ENCODE measurements at places on chromosomes 5 and 9. TPM values are rescaled to one million over a fixed set of nuclear protein-coding genes. Genes with fewer than 3 reads are reported as not detected.

The ELOVL7 gene
- total RNA-seq = not detected

DNA sequence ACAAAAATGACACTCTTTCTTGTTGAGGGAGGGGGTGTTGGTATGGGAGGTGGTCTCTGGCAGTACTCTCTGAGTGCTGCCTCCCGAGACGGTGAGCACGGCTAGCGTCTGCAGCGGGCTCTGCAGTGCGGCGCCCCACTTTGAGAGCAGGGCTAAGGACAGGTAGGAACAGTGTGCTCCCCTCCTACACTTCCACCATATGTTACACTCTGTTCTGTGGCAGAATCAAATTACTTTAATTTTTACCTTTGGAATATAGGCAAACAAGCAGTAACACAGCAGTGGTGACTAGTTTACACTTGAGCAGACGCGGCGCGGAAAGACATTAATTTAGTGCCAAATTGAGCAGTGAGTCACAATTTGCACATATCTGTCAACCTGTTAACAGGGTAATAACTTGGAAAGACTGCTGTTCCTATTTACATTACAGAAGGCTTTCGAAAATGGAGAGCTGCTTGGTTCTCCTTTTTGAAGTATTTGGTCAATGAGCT is 136.3 kb downstream of the MED27 start:
- no peak for DNase-seq

DNA sequence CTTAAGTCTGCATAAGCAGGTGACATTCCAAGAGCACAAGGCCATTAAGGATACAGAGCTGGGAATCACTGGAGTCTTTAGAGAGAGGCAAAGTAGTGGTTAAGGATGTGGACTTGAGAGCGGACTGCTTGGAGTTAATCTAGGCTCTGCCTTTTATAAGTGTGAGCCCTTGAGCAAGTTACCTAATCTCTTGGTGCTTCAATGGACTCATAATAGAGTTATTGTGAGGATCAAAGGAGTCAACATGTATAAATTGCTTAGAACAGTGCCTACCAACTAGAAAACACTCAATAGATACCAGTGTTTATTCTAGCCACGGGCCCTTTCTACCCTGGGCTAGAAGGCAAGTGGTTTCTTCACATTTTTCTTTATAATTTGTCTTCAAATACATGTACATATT is 819.4 kb downstream of the NR2F1-AS1 start:
- DNase-seq = no peak

- DNase-seq = peak; percentile 32
These were observed 25.2 kb downstream of the SLC28A3 start for GRCh38 chr9:84315278-84315877.

GRCh38 chr9:120580051-120580896 is at the start of gene CDK5RAP2:
Gene CDK5RAP2 (minus strand): TSS chr9:120580167. CDS start chr9:120579978, 189 bp downstream.
- peak; percentile 97 for DNase-seq

The PCDHA13 gene
- total RNA-seq = not detected

DNA sequence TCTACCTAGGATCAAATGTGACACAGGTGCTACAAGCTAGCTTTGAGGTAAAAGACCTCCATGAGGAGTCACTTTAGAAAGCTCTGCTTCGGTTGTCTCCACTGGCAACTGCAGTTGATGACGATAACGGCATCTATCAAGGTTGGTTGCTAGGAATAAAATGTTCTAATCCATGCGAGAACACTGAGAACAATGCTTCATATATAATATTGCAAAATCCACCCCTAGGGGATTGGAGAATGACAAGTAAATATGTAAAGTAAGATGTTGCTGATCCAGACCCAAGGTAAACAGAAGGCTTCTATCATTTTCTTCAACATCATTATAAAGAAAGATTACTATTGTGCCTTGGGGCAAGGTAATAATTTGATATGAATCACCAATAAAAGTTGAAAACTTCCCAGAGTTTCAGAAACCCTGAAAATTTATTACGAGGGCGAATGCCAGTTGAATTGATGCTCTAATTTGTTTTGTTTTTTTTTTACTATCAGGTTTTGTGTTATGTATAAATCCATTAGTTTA is 1003.4 kb downstream of the CDH18 start:
- no peak for DNase-seq

GRCh38 chr9:81030027-81030426 is 659.3 kb downstream of the TLE1 start:
- DNase-seq = no peak

- no peak for DNase-seq
These were observed 120.9 kb downstream of the MAPKAP1 start for GRCh38 chr9:125586172-125586511.

The CSNK1G3 gene
- total RNA-seq = 32.7 TPM

The CTNND2 gene
- not detected for total RNA-seq

DNA sequence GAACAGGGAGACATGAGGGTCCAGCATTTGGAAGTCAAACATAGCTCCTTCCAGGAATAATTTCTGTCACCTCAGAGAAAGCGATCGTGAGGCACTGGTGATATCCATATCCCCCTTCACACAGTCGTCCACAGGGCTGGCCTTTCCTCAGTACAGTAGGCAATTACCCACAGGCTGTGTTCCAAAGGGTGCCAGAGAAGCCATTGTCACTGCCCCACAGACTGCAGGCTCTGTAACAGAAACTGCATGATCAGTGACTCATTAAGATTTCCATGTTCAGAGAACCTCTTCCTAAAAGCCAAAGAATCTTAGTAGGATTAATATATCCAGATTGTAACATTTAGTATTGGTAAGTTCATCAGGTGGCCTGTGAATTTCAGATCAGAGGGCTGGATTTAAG is 127.6 kb downstream of the RPS23 start:
- no peak for DNase-seq

The NR5A1 gene
- total RNA-seq = not detected

DNA sequence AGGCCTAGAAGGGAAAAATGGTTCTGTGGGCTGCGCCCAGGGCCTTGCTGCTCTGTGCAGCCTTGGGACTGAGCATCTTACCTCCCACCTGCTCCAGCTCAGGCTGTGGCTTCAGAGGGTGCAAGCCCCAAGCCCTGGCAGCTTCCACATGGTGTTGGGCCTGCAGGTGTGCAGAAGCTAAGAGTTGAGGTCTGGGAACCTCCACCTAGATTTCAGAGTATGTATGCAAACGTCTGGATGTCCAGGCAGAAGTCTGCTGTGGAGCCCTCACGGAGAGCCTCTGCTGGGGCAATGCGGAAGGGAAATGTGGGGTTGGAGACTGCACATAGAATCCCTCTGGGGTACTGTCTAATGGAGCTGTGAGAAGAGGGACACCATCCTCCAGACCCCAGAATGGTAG is 36.0 kb downstream of the FBXL7 start:
- no peak for DNase-seq
